ENCODE measurements at places on chromosomes 1 and 21. TPM values are rescaled to one million over a fixed set of nuclear protein-coding genes. Genes with fewer than 3 reads are reported as not detected.

The PDE4B gene
- total RNA-seq, result 18.1 TPM

DNA sequence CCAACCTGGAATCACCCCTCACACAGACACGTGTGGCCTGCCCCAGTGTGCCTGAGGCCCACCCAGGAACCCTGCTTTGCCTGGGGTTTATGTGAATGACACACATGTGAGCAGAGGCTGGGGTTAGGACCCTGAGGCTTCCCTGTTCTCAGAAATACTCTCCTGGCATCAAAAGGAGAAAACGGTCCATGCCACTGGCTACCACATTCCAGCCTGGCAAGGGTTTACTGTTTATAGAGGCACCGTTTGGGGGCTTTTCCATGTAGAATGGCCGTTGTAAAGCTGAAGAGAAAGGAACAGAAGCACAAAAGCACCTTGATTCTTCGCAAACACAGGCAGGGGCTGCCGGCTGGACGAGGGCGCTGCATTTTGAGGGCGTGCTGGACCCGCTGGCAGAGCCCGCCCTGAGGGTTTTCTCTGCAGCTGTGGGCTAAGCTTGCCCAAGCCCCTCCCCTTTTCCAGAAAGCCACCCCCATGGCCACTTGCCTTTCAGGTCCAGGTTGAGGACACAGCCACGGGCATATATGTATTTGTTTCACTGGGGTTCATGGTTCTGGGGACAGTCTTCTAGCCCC is 13.0 kb downstream of the TFF3 start:
- no peaks in the 10 kb centered on the region for H3K27me3 ChIP-seq
- no peak overlapping the region for H3K27ac ChIP-seq
- H3K36me3 ChIP-seq, result no peaks in the 10 kb centered on the region
- H3K4me3 ChIP-seq, result no peak overlapping the region
- H3K4me1 ChIP-seq, result no peaks in the 10 kb centered on the region

The SPRR3 gene
- not detected for total RNA-seq

DNA sequence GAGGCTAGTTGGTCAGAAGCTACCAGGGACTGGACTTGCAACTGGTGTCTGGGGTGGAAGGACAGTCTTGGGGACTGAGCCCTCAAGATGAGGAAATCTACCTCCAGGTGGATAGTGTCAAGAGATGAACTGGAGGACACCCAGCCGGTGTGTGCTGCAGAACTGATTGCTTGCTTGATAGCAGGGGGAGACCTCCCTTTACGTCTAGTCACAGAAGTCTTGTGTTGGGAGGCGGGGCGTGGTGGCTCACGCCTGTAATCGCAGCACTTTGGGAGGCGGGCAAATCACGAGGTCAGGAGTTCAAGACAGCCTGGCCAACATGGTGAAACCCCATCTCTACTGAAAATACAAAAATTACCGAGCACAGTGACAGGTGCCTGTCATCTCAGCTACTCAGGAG is 4.9 kb downstream of the RCC2 start:
- no peak for DNase-seq
- H3K4me3 ChIP-seq, result no peak overlapping the region
- no peaks in the 10 kb centered on the region for H3K36me3 ChIP-seq
- no peaks in the 10 kb centered on the region for H3K27me3 ChIP-seq
- no peak overlapping the region for H3K27ac ChIP-seq

DNA sequence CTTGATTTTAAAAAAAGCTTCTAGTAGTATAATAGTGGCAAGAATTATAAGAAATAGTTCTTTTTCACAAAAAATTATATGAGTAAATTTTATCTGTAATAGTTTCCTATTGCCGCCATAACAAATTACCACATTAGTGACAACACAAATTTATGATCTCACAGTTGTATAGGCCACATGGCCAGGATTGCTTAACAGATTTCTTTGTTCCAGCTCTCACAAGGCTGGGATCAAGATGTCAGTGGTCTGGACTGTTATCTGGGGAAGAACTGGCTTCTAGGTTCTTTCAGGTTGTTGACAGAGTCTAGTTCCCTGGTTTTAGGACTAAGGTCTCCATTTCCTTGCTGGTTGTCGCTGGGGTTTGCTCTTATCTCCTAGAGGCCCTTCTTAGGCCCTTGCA is 236.4 kb downstream of the USP25 start:
- no peaks in the 10 kb centered on the region for H3K36me3 ChIP-seq
- H3K27ac ChIP-seq, result no peak overlapping the region
- H3K27me3 ChIP-seq, result no peaks in the 10 kb centered on the region
- no peaks in the 10 kb centered on the region for H3K4me1 ChIP-seq
- no peak overlapping the region for H3K4me3 ChIP-seq

DNA sequence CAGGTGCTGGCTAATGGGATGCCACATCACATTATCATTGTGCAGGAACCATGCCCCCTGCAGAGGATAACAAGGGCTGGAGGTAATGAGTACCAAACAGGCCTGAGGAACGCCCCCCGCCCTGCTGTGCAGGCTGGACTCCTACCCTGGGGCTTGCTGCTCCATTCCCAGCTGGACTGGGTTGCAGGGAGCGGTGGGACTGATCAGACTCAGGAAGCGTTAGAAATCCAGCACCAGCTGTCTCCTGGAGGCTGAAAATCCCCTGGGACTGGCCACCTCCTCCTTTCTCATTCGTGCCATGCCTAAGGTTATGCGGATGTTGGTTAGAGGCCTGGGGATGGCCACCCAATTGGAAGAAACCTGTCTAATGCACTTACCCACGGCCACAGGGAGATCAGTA is 36.9 kb upstream of the POU3F1 start:
- no peak for DNase-seq
- H3K4me3 ChIP-seq, result no peak overlapping the region
- H3K4me1 ChIP-seq, result no peaks in the 10 kb centered on the region
- no peaks in the 10 kb centered on the region for H3K36me3 ChIP-seq
- H3K27me3 ChIP-seq, result no peaks in the 10 kb centered on the region
- no peak overlapping the region for H3K27ac ChIP-seq

GRCh38 chr1:234507089-234507488 is 28.1 kb upstream of the TARBP1 start:
- H3K27me3 ChIP-seq, result no peaks in the 10 kb centered on the region
- no peak overlapping the region for H3K4me3 ChIP-seq
- no peak overlapping the region for H3K27ac ChIP-seq
- H3K36me3 ChIP-seq, result no peaks in the 10 kb centered on the region
- H3K4me1 ChIP-seq, result no peaks in the 10 kb centered on the region

GRCh38 chr1:92475029-92475428 is 11.7 kb downstream of the GFI1 start:
- no peaks in the 10 kb centered on the region for H3K4me1 ChIP-seq
- peaks cover 3% of the 10 kb centered on the region for H3K27me3 ChIP-seq
- H3K36me3 ChIP-seq, result no peaks in the 10 kb centered on the region
- H3K27ac ChIP-seq, result no peak overlapping the region
- no peak overlapping the region for H3K4me3 ChIP-seq

The C1orf52 gene
- 12.7 TPM for total RNA-seq

DNA sequence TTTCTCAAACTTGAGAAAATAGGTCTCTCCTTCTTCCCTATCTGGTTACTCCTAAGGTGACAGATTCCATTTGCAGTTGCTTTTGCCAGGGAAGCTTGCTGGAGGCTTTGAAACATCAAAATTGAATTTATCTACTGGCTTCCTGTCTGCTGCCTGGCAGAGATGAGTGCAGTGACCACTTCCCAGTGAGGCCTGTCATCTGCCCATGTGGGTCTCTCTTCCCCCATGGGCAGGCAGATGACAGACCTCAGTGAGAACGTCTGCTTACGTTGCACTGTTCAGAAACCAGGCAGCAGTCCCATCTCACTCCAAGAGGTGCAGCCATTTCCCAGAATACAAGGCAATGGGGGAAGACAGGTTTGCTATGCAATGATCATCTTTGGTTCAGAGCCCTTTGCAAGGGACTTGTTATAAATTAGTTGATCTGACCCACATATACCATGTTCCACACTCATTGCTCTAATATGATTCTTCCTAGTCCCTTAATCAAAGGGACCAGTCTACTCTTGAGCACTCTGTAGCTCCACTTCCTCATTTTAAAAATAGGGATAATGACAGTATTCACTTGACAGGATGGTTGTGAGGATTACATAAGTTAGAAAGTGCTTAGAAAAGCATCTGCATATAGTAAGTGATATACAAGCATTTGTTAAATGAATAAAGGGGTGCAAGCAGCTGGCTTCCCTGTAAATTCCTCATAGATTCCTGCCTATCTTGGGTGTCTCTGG is 10.6 kb downstream of the PGBD5 start:
- no peak overlapping the region for H3K4me3 ChIP-seq
- H3K27ac ChIP-seq, result no peak overlapping the region
- H3K4me1 ChIP-seq, result no peaks in the 10 kb centered on the region
- no peak for DNase-seq

Measured in prostate gland (tissue), 2 donors.